Stimulated activated CD8-positive, alpha-beta memory T cell treated with anti-CD3 and anti-CD28 coated beads, Interleukin-4, amount 100 ng/mL, for 1 hour (primary cell): ENCODE measurements at places on chromosomes 16 and 17.
A peak's percentile ranks its signal among the peaks of the same experiment; 100 is the strongest.

GRCh38 chr17:46944931-46945330 is 22.0 kb downstream of the GOSR2 start:
- DNase-seq: no peak

DNA sequence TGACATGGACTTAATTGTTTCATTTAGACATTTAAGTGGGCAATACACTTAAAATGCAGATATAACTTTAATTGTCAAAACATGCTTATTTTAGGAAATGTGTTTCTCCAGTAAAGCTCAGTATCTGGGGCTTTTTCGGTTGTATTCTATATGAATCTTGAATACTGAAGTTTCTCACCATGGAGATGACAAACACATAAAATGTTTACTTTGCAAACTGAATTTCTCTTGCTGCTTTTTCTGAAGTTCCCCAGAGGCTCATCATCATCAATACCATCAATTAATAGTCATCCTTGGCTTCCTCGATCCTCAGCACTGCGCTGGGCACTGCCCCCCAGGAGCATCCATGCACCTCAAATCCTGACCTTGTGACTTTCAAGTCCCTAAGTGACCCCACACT is 227.3 kb downstream of the WWOX start:
- no peak for DNase-seq

GRCh38 chr17:74646231-74646630 is 22.7 kb upstream of the CD300E start:
- no peak for DNase-seq

- DNase-seq: no peak
Observed at GRCh38 chr17:76150712-76151622, 9.9 kb upstream of the FOXJ1 start.

DNA sequence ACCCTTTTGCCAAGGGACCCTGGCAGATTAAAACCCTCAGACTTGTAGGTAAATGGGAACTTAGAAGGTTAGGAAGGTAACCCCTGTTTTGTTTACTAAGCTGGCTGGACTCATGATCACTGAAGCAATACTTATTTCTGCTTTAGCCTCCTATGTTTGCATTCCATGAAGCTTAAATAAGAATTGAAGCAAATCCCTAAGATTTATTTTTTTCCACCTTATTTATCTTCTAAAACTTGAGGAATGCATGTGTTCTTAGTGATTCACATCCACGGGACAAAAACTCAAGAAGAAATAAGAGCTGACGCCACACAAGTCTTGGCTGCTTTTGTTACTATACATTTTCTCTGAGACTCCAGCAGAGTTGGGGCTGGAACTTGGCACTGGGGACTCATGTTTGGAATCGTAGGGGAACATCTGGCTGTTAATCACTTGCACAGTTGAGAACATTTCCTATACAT is 35.5 kb downstream of the CLUAP1 start:
- no peak for DNase-seq

- DNase-seq: peak; percentile 61
Observed at GRCh38 chr17:7219812-7220592, at the start of the genes ACADVL and DLG4. ACADVL (plus strand) TSS chr17:7219938; CDS start chr17:7219985, 47 bp downstream. DLG4 (minus strand) TSS chr17:7219836.

- no peak for DNase-seq
Observed at GRCh38 chr17:55709984-55710383, 12.7 kb downstream of the TMEM100 start.

DNA sequence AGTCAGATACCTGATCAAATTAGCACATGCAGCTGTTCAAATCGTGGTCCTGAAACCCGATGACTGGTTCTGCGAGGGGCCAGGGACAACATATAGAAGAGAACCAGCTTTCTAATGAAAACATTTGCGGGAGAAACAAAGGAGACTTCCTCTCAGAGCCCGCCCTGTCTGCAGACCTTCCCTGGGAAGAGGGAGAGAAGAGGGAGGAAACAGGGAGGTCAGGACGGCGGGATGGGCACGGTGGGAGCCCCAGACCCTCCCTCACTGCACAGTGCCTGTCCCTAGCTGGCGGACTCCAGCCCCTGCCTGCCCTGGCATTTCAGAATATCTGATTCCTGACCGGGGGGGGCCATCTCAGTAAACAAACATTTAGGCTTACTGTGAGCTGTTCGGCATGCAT is 317.3 kb downstream of the FOXL1 start:
- no peak for DNase-seq

DNA sequence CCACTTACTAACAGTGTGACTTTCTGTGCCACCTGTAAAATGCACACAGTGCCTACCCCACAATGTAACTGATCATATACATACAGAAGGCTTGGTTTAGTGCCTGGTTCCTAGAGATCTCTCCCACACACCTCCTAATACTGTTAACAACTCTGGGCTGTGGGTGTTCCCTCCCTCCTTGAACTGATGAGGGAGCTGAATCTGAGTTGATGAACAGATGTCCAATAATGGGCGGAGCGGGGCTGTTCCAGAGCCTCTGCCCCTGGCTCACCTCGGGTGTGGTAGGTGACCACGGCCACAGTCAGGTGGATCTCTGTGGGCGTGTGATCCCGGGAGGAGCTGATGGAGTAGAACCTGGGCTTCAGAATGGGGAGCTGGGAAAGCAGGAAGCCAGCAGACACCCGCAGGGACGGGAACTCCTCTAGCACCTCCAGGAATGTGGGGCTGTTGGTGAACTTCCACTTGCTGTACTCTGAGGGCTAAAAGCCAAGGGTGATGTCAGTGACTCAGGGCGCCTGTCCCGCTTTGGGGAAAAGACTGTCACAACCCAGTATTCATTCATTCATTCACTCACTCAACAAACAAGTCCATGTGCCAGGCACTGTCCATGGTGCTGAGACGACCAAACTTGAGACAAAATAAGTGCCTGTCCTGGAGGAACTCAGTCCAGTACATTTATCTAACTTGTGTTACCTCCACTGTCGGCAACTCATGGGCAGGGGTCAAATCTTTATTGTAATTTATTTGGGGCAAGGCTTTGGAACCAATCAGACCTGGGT is 37.6 kb downstream of the NOS2 start:
- no peak for DNase-seq

DNA sequence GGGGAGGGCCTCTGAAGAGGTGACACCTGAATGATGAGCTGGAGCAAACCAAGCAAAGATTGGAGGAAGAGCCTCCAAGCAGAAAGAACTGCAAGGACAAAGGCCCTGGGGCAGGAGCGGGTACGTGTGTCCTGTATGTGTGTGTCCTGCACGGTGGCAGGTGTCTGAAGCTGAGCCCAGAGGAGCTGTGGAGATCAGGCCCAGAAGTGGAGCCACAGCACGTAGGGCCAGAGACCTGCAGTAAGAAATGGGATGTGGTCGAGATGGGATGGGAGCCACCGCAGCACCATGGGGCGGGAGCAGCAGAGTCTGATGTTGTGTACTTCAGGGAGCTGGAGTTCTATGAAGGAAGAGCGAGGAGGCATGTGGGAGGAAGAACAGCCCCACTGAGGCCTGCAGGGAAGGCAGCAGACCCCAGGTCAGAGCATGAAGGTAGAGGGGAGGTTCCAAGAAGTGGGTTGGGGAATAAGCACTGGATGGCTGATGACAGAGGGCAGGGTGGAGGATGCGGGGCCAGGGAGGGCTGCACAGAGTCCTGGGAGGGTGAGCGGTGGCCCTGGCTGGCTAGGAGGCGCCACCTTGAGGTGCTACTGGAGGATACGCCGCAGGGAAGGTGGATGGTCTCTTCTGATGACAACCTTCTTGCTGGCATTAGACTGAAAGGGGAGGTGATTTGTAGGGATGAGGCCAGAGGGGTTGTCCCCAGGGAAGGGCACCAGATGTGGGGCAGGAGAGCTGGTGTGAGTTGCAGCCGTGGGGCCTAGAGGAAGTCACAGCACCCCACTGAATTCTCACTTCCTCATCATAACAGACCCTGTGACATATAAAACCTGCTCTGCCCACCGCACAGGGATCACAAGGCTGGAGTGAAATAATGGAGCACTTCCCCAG is 10.6 kb upstream of the CETP start:
- DNase-seq: no peak

DNA sequence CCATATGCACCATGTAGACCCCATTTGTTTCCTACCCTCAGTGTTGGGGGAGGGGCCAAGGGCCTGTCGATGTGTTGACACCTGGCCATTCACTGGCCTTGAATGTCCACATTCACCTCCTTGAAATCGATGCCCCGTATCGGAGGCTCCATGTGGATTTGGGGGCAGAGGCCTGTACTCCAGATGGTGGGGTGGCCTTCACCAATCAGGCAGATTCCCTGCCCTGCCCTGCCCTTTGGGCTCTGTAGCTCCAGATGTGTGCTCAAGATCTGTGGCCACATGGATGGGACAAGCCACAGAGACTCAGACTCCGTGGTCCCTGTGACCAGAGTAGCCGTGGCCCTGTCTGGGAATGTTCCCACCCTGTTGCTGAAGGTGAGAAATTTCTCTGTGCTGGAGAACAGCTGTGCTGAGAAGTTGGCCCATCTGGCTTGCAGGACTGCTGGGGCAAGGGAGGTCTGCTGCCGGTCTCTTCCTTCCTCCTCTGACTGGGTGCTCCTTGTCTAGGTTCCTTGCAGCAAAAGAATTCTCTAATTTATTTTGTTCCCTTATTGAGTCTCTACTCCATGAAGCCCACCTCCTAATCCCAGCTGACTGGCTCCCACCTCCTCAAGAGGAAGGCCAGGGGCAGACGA is 221.3 kb downstream of the SEC14L1 start:
- DNase-seq: no peak

- DNase-seq: no peak
Observed at GRCh38 chr16:4894276-4895150, 42.4 kb downstream of the PPL start.

GRCh38 chr16:31145398-31145990 is 4.4 kb downstream of the PRSS36 start:
- DNase-seq: no peak

- no peak for DNase-seq
Observed at GRCh38 chr17:74737299-74738050, 419 bp downstream of the RAB37 start.

GRCh38 chr16:726438-727290 is at the start of the genes CCDC78 and HAGHL:
CCDC78 (minus strand) TSS chr16:726443; CDS start chr16:726367, 76 bp downstream.
HAGHL (plus strand) TSS chr16:727106; CDS start chr16:727510, 404 bp downstream.
- DNase-seq: peak; percentile 28

DNA sequence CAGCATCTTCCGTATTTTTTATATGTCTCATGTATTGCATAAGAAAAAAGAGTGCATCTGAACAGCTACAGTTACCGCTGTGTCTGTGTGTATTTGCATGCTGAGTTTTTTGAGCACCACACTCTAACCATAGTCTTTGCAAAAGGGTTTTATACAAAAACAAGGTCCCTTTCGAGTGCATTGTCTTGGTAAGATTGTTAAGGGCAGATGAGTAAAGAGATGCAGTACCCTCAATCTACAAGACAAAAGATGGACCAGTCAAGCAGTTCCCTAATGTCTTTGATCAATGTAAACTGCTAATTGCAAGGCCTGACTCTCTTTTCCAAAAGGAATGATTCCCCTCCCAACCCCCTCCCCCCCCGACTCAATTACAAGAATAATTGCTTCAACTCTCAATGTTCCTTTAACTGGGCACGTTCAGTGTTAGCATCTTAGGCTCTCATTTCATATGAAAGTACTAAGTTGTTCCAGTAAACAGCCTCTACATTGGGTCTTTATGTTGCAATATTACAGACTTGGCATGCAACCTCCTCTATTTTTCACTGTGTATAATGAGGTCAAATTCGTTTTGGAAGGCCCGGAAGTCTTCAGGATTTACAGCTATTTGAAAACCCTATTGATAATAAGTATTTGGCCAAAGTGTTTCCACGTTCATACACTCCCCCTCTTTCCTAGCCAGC is 471.4 kb upstream of the RBFOX1 start:
- DNase-seq: no peak

DNA sequence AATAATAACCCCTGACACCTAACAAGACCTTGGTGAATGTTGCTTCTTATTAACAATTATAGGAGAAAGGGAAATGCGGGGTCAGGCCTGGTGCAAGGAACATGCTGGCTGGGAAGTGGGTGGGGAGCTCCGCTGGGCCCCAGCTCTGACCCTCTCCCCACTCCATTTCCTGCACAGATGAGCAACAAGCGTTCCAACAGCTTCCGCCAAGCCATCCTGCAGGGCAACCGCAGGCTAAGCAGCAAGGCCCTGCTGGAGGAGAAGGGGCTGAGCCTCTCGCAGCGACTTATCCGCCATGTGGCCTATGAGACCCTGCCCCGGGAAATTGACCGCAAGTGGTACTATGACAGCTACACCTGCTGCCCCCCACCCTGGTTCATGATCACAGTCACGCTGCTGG is 23.0 kb downstream of the RHBDL3 start:
- no peak for DNase-seq

- DNase-seq: no peak
Observed at GRCh38 chr16:1919327-1919998, 1.2 kb upstream of the HS3ST6 start.

DNA sequence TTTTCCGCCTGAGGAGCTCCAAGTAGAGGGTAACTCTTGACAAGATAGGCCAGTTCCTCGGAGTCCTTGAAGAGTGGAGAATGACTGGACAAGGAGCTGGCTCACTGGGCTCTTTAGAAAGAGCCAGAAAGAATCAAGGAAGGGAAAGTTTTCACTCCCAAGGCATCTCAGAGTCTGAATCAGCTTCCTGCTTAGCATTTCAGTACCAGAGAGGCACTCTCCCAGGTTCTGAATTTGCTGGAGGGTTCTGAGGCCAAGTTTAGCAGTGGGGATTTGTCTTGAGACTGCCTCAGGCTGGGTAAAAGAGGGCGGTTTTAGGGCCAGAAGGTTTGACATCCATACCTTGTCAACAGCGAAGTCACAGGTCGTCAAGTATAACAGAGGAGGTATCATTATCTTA is 25.5 kb downstream of the GP2 start:
- DNase-seq: no peak

DNA sequence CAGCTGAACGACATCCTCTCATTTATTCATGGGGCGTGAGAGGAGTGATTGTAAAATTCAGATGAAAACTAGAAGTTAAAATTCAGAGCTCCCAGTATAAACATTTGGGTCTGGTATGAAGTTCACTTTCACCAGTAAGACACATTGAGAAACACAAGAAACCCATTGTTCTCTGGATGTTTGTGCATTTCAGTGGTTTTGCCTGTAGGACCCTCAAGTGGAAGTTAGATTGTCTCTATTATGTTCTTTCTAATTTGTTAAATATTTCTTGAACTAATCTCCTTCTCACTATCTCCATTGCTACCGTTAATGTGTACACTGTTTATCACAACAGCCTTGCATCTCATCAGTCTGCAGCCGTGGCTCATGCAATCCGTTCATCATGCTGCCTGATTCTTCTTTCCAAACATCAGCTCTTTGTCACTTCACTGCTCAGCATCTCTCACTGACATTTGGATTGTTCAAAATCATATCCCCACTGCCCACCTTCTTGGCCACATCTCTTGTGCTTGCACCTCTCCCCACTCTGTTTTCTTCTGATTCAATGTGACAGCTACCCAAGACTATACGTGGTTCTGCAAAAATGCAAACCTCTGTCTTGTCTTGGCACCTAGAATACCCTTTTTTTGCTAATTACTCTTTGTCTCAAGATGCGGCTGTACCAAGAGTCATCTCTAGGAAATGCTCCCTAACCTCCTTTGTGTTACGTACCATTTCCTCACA is 49.5 kb downstream of the HLF start:
- DNase-seq: no peak

GRCh38 chr17:61627125-61627524 is 36.1 kb upstream of the NACA2 start:
- DNase-seq: no peak

GRCh38 chr16:24255456-24256371 is at the start of gene CACNG3:
CACNG3 (plus strand) TSS chr16:24256335; CDS start chr16:24256755, 420 bp downstream.
- no peak for DNase-seq
